LHCN-M2 (cell line): ENCODE measurements at places on chromosomes 2 and 18. TPM values are rescaled to one million over a fixed set of nuclear protein-coding genes. Genes with fewer than 3 reads are reported as not detected.

DNA sequence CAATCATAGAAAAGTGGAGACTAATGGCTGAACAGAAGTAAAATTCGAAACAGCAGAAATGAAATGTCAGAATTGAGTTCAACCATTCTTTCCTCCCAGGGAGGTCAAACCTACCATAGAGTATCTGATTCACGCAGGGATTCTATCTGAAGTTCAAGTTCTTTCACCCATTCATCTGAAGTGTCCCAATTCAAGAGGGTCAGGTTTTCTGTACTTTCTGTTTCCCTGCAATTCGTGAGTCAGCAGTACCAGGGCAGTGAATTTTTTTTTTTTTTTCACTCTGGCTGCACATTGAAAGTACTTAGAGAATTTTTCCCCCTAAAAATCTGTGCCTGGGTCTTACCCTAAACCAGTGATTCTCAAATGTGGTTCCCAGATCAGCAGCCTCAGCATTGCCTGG, 40.9 kb upstream of the CCDC88A start:
- DNase-seq, result peak; percentile 50

- no peak for DNase-seq
These were observed 147.7 kb downstream of the TRABD2A start for GRCh38 chr2:84732897-84733778.

DNA sequence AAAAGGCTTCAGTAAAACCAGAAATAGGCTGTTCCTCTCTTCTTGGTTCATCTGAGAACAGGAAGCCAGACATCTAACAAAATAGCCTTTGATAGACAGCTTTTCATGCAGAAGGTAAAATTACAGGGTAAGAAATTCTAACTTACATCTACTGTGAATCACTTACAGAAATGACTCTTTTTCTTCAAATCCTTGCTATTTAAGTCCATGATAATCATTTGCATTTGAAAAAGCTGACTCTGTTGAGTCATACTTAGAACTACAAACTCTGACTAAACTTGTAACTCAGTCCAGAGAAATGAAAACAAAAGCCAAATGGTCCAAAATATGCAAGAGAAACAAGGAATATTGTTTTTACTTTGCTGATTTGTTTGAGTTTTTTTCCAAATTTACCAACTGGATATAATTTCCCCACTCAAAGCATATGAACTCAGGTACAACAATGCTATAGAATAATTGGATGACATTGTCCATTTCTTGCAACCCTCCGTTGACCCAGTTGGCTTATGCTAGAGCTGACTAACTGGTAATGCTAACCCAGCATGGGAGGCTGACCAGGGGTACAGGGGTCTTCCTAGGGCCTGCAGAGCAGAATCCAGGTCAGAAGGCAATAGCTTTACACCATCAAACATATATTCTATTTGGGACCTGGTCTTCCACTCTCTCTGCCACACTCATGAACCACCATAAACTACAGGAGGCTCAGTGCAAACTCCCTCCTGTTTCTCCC, 18.8 kb upstream of the MREG start:
- DNase-seq, result peak; percentile 82

GRCh38 chr2:128528133-128528532, 209.5 kb upstream of the HS6ST1 start:
- no peak for DNase-seq

DNA sequence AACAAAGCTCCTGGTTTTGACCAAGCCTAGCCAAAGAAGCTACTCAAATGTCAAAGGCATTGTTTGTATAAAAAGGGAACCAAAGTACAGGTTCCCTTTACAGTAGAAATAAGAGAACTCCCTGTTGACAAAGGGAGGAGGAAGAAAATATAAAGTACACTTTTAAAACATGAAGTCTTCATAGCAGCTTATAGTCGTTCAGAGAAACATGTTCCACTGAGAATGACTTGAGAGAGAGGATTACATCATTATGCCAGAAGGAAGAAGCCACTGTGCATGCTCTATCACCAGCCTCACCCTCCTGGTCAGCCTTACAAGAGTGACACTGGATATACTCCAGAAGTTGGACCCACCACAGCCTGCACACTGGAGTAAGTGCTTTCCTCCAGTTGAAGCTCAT, 2.5 kb upstream of the DHRS9 start:
- no peak for DNase-seq

GRCh38 chr2:141806090-141806489, 324.7 kb downstream of the LRP1B start:
- DNase-seq, result no peak

DNA sequence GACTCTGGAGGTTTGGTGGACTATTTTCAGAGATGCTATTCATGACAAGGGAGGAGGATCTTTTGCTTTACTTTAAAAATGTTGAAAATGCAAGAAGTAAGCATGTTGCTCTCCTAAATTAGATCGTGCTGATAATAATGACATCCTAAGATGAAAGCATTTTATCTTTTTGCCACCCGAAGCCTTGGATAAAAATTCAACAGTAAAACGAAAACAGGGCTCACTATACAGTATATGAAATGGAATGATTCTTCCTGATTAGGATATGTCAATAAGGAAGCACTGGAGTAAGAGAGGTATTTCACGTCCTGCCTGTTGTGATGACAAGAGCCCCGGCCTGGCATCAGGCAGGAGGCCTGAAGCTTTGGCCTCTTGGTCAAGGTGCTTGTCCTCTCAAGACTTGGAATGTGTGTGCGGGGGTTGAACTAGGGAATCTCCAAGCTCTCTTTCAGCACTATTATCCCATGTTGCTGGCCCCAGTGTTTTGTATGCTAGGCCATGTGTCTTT, 306.0 kb downstream of the MTX2 start:
- no peak for DNase-seq

GRCh38 chr2:165594231-165594934, 124.9 kb downstream of the CSRNP3 start:
- DNase-seq, result no peak

DNA sequence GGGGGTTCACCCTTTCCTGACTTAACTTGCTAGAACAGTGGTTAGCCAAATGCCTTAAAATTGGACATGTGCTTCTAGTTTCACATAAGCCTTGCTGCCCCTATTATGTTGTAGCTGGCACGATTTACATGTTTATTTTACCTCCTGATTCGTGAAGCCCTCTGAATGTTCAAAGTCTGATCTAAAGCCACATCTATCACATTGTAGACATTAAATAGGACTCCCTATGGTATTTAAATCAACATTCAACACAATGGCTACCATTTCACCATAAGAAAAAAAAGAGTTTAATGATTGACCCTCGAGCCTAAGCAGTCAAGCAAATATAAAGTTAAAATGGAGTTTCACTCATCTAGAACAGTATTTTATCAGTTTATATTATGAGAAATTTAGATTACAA, 151.5 kb downstream of the GULP1 start:
- DNase-seq, result no peak

DNA sequence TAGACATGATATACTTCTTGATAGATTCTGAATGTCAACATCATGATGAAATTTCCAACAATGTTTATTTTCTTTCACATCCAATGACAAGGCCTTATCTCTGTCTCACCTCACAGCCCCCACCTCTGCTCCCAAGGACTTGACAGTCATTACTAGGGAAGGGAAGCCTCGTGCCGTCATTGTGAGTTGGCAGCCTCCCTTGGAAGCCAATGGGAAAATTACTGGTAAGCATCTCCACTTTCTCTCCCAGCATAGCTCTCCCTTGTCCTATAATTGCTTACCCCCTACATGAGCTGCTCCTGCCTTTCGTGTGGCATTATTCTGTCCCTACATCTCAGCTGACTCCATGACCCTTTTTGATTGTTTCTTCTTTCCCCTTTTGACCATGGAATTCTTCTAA, 821.8 kb downstream of the MBD2 start:
- no peak for DNase-seq

DNA sequence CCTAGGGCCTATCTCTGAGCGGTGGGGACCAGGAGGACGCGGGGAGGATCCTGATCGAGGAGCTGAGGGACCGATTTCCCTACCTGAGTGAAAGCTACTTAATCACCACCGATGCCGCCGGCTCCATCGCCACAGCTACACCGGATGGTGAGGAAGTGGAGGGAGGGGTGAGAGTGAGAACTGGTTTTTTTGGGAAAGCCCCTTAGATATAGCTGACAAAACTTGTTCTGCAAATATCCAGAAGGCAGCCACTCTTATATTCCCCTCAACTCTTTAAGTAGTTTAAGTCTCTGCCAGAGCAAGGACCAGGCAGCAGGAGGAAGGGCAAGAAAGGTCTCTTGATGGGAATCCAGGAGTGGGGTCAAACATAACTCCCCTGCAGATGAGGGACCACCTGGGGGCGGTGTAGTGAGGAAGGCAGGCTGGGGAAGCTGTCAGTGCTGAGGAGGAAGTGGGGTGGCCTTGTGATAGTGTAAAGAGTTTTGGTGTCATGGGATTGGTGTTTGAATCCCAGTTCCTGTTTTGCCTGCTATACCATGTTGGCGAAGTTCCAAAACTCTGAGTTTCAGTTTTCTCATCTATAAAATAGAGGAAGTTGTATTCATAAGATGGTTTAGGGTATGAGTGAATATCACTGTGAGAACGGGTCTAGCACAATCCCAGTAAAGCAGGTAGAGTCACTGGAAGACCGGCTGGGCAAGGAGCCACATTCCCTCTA, 3.4 kb downstream of the NAGK start:
- DNase-seq, result no peak

DNA sequence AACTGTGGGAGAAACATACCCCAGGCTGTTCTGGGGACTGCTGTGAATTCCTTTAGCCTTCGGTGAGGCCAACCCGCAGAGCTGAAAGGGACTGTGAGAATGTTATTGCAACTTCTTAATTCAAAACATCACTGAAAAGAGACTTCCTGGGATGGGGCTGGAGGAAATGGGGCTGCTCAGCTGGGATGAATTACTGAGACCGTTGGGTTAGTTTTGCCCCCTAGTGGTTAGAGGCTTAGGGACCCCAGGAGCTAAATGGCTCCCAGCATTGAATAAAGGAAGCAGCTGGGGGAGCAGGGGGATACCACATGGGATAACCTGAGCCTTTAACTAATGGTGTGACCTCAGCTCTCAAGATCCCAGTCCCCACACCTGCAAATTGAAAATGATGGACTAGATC, 941.1 kb upstream of the FANCL start:
- DNase-seq, result no peak

GRCh38 chr18:54824761-54825160, 3.5 kb upstream of the RAB27B start:
- no peak for DNase-seq

DNA sequence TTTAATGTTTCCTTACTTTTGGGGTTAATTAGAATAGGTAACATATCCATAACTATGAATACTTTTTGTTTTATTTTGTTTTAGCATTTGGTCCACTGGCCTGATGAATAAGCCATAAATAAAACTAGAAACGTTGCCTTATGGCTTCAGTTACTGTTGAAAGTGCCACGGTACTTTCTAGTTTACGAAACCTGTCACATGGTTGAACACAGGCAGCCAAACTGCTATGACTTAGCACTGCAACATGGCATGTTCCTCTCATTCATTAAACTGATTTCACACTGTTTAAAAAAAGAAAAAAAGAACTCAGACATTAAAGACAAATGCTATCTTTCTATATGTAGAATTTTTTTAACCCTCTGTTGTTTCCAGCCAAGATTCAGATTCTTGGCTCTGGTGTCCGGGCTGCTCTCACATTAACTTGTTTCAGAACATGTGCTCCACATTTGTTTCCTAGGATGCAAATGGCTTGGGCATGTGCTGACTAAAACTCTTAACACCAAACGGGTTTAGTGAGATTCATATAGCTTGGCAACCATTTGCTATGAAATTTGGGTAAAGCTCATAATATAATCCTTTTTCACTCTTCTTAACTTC, 323.9 kb upstream of the RND3 start:
- DNase-seq, result peak; percentile 9

Gene PIEZO2
- total RNA-seq, result 3.3 and 10.4 TPM in 2 replicates

Gene GCG
- total RNA-seq, result 0.17 TPM in 1 of 2 replicates, not detected in the other

Gene SNED1
- total RNA-seq, result 35.5 and 53.1 TPM in 2 replicates

Gene UGT1A7
- total RNA-seq, result not detected in 2 replicates

Gene KLHL30
- 0.96 and 2.1 TPM in 2 replicates for total RNA-seq
